ENCODE measurements at places on chromosomes 11 and 22. TPM values are rescaled to one million over a fixed set of nuclear protein-coding genes. Genes with fewer than 3 reads are reported as not detected.

DNA sequence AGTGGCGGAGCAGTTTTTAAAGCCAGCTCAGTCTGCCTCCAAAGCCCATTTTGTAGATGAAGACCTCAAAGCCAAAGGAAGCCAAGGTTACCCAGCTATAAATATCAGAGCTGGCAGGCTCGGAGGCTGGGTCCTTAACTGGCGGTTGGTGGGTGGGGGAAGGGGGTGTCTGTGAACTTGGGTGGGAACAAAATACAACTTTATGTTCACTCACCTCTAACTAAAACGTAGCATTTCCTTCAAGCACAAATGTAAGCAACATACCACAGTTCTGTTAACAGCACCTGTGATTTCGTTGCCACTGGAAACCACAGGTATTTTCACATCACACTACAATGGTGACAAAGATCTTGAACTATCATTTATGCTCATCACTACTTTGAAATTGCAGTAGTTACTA lies 99.7 kb upstream of the SYT13 start:
- H3K27me3 ChIP-seq = peaks cover 16% of the 10 kb centered on the region
- DNase-seq = no peak
- no peaks in the 10 kb centered on the region for H3K36me3 ChIP-seq

- H3K4me1 ChIP-seq = peaks cover 26% of the 10 kb centered on the region
- no peak overlapping the region for H3K27ac ChIP-seq
- H3K27me3 ChIP-seq = no peaks in the 10 kb centered on the region
- H3K4me3 ChIP-seq = no peak overlapping the region
- no peak for DNase-seq
Observed at GRCh38 chr22:21946262-21946925, 6.3 kb downstream of the PPM1F start.

DNA sequence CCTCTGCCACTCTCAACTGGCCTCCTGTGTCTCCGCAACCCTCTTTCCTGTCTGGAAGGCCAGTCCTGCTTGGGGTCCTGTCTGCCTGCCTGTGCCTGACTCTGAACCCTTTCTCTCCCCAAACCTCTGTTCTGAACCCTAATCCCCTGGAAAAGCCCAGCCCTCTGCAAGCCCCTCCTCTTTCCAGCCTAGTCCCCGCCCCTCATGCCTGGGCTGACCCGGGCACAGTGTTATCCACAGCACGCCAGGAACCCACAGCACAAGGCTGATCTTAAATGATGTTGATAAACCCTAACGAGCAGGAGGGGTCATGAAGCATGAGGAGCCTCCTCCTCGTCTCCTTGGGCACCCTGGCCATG lies at the start of gene IFITM10:
TSS of gene IFITM10 (minus strand) at position 115 of the 359 bp plus-strand sequence. CDS start 153 bp downstream, outside the sequence.
- H3K4me3 ChIP-seq = peak within 1 kb of the TSS; percentile 73
- H3K36me3 ChIP-seq = no peaks in the 10 kb centered on the region
- peak; percentile 59 for DNase-seq
- peaks cover 56% of the 10 kb centered on the region for H3K4me1 ChIP-seq

GRCh38 chr11:325796-326591 lies 5.3 kb upstream of the IFITM3 start:
- no peaks in the 10 kb centered on the region for H3K27me3 ChIP-seq
- H3K4me1 ChIP-seq = peaks cover 15% of the 10 kb centered on the region
- no peak overlapping the region for H3K27ac ChIP-seq
- no peak overlapping the region for H3K4me3 ChIP-seq

DNA sequence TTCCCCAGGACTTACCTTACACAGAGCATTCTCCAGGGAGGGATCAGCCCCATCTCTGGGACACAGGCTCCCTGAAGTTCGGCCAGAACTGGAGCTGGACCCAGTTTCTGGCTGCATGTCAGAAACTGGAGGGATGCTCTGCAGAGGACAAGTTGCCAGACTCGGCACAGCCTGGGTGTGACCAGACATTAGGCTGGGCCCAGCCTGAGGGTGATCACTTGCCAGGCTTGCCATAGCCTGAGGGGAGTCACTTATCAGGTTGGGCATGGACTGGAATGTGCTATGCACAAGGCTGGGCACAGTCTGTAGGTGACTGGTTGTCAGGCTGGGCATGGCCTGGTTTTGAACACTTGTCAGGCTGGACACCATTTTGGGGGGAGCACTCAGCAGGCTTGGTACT lies 30.7 kb upstream of the STK33 start:
- H3K27me3 ChIP-seq = no peaks in the 10 kb centered on the region
- DNase-seq = no peak
- H3K36me3 ChIP-seq = no peaks in the 10 kb centered on the region

DNA sequence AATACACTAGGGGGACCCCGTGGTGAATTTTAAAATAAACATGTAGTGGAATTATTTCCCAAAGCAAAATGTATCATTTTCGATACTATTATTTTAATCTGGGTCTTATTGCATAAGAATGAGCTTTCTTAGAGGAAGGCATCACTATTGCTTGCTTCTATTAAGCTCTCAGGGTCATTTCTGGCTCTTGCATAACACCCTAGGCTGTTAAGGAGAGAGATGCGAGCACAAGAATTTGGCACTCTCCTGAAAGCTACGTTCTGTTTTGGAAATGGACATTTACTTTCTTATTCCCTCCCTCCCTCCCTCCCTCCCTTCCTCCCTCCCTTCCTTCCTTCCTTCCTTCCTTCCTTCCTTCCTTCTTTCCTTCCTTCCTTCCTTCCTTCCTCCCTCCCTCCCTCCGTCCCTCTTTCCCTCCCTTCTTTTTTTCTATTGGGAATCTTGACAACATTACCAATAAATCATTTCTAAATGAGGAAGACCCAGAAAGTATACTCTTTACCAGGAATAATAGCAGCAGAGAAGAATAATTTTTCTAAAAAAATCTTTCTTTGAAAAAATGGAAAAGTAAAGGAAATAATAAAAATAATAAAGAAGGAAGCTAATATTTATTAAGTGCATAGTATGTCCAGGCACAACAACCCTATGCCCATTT lies 83.6 kb upstream of the BDNF start:
- no peaks in the 10 kb centered on the region for H3K36me3 ChIP-seq
- no peak overlapping the region for H3K27ac ChIP-seq
- H3K27me3 ChIP-seq = no peaks in the 10 kb centered on the region
- no peak for DNase-seq
- no peaks in the 10 kb centered on the region for H3K4me1 ChIP-seq

- H3K36me3 ChIP-seq = peaks cover 65% of the 10 kb centered on the region
- H3K4me3 ChIP-seq = no peak overlapping the region
- no peaks in the 10 kb centered on the region for H3K27me3 ChIP-seq
- DNase-seq = no peak
- peaks cover 11% of the 10 kb centered on the region for H3K4me1 ChIP-seq
Observed at GRCh38 chr22:24059121-24059520, 48.0 kb downstream of the CABIN1 start.

DNA sequence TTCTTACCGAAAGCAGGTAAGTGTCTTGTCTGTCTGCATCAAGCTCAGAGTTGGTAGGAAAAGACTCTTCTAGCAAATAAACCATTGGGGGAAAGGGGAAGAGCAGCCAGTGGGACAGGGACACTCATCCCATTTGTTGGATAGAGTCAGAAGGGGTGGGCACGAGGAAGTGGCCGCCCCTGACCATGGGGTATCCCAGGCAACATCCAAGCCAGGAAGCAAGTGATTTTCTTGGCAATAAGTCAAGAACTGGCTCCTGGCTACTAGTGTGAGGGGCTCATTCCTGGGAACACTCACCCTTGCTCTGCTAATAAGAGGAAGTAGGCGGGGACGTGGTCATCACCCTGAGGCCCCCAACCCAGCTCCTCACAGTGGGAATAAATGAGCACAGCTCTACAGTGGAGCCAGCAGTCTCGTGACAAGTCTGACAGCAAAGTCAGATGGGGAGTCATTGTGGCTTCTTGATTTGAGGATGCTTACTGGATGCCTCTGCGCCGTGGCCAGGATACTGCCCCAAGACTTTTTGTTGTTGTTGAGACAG lies 6.7 kb downstream of the SLC25A18 start:
- H3K4me3 ChIP-seq = no peak overlapping the region
- H3K36me3 ChIP-seq = no peaks in the 10 kb centered on the region
- no peaks in the 10 kb centered on the region for H3K27me3 ChIP-seq
- H3K4me1 ChIP-seq = no peaks in the 10 kb centered on the region
- H3K27ac ChIP-seq = peak overlapping the region; percentile 93

GRCh38 chr11:94558468-94558867 lies 8.7 kb upstream of the PIWIL4 start:
- H3K36me3 ChIP-seq = no peaks in the 10 kb centered on the region
- no peak overlapping the region for H3K4me3 ChIP-seq
- H3K27me3 ChIP-seq = no peaks in the 10 kb centered on the region
- DNase-seq = no peak

- peaks cover 16% of the 10 kb centered on the region for H3K4me1 ChIP-seq
- H3K4me3 ChIP-seq = peak overlapping the region; percentile 53
- no peak overlapping the region for H3K27ac ChIP-seq
- H3K36me3 ChIP-seq = no peaks in the 10 kb centered on the region
Observed at GRCh38 chr11:2930704-2931419, 1.6 kb upstream of the PHLDA2 start.

GRCh38 chr22:42693055-42693762 lies 27.5 kb downstream of the A4GALT start:
- no peaks in the 10 kb centered on the region for H3K36me3 ChIP-seq
- H3K4me3 ChIP-seq = no peak overlapping the region
- no peaks in the 10 kb centered on the region for H3K27me3 ChIP-seq
- peaks cover under 1% of the 10 kb centered on the region for H3K4me1 ChIP-seq
- DNase-seq = no peak
- no peak overlapping the region for H3K27ac ChIP-seq

- no peaks in the 10 kb centered on the region for H3K27me3 ChIP-seq
- H3K27ac ChIP-seq = no peak overlapping the region
- no peaks in the 10 kb centered on the region for H3K36me3 ChIP-seq
- no peak for DNase-seq
Observed at GRCh38 chr11:32392840-32393239, 42.5 kb downstream of the WT1 start.

DNA sequence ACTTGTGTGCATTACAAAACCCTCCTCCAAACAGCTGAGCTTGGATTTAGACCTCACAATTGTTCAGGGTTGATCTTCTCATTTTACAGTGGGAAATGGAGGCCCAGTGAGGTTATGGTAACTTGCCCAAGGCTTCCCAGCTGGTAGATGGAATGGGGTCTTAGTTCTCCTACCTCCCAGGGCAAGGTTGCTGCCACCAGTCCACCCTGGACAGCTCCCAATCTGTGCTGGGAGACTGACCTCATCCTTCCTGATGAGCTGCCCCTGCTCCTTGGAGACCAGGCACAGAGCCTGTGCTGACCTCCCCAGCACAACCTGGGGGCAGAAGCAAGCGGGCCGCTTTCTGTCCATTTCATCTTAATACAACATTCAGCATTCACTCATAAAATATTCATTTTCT lies 190.7 kb downstream of the ST3GAL4 start:
- H3K27ac ChIP-seq = no peak overlapping the region
- no peak overlapping the region for H3K4me3 ChIP-seq
- H3K36me3 ChIP-seq = no peaks in the 10 kb centered on the region

DNA sequence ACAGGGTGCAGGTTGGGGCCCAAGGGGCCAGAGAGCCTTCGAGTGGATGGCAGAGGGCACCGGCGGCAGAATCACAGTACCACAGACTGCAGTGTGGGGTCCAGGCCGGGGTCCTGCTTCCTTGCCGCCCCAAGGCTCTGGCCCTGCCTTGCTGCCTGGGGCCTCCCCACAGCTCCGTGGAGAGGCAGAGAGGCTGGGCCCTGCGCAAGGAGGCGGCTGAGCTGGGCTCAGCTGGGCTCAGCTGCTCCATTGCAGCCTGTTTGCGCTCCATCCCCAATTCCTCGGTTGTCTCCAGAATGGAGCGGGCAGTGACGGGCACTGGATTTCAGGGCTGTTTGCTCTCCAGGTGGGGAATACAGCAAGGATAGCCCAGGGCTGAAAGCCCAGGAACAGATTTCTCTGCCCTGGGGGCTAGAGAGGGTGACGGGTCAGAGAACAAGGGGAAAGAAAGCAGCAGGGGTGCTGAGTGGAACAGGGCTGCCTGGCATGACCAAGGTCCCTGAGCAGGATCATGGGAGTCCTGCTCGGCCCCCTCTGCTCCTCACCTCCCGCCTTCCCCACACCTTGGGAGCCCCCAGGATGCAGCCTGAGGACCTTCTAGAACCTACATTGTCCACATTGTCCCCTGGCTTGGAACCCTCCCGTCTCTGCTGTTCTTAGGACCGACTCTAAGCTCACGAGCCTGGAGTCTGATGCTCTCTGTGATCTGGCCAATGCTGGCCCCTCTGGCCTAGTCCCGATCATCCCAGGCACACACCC lies 18.9 kb downstream of the MRGPRG start:
- DNase-seq = no peak
- peaks cover 29% of the 10 kb centered on the region for H3K27me3 ChIP-seq
- peaks cover 4% of the 10 kb centered on the region for H3K4me1 ChIP-seq
- H3K4me3 ChIP-seq = no peak overlapping the region
- H3K27ac ChIP-seq = no peak overlapping the region

DNA sequence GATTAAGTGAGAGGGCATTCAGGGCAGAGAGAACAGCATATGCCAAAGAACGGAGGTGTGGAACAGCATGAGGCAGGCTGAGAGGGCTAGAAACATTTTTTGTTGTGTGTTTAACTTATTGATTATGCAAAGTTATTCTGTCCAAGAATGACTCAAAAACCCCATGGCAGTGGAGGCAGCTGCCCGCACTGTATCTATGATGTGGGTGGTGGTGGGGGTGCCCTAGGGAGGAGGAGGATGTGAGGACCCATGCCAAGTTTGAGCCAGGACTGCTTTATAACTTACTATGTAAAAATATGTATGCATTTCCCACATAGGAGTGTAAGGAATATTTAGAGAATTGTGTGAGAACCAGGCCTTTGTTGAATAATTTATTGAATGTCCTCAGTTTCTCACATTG lies 85.4 kb upstream of the GNAZ start:
- H3K27ac ChIP-seq = no peak overlapping the region
- no peak overlapping the region for H3K4me3 ChIP-seq
- DNase-seq = no peak
- no peaks in the 10 kb centered on the region for H3K36me3 ChIP-seq
- no peaks in the 10 kb centered on the region for H3K4me1 ChIP-seq

DNA sequence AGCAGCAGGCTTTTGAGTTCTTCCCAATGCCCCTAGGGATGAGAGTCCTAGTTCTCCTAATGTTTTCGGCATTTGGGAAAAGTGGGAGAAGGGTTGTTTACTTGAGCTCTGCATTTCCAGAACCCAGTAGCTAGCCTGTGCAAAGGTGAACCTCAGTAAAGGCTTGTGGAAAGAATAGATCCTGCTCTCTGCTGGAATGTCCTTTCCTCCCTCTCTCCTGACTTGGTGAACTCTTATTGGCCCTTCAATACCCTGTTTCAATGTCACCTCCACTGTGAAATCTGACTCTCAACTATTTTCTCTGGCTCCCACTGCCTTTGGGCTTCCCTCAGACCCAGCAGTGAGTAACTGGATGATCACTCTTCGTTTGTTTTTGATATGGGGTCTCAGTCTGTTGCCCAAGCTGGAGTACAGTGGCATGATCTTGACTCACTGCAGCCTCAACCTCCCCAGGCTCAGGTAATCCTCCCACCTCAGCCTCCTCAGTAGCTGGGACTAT lies 2.4 kb upstream of the UVRAG start:
- H3K27me3 ChIP-seq = no peaks in the 10 kb centered on the region
- no peaks in the 10 kb centered on the region for H3K36me3 ChIP-seq
- no peak overlapping the region for H3K4me3 ChIP-seq

GRCh38 chr11:85903811-85904210 lies 48.6 kb downstream of the CCDC83 start:
- H3K4me3 ChIP-seq = no peak overlapping the region
- DNase-seq = no peak
- H3K36me3 ChIP-seq = no peaks in the 10 kb centered on the region

Gene PAFAH1B2
- total RNA-seq = 82.6 TPM

Gene MIAT
- 10.2 TPM for total RNA-seq

Gene MRGPRE
- not detected for total RNA-seq

Gene HBE1
- total RNA-seq = not detected

Gene TUBGCP6
- 31.8 TPM for total RNA-seq

Gene STK33
- total RNA-seq = 11.3 TPM

Gene FGF4
- not detected for total RNA-seq
